ENCODE measurements at places on chromosomes 7 and 10. TPM values are rescaled to one million over a fixed set of nuclear protein-coding genes. Genes with fewer than 3 reads are reported as not detected.

- DNase-seq = no peak
Measured at GRCh38 chr7:126535176-126535575, 717.6 kb downstream of the GRM8 start.

- no peak for DNase-seq
Measured at GRCh38 chr7:17010637-17011300, 129.0 kb upstream of the AGR3 start.

DNA sequence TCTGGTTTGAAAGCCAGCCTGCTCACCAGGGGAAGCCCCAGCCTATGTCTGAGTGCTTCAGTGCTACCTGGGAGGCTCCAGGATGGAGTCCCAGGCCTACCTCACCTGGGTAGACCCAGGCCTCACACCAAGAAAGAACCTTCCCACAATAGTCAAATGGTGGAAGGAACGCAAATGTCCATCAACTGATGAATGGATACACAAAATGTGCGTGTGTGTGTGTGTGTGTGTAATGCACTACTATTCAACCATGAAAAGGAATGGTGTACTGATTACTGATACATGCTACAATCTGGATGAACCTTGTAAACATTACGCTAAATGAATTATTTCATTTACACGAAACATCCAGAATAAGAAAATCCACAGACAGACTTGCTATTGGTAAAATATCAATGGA, 15.2 kb upstream of the ADRB1 start:
- DNase-seq = no peak

- DNase-seq = peak; percentile 21
Measured at GRCh38 chr10:93071674-93072224, 1.9 kb upstream of the CYP26A1 start.

GRCh38 chr10:15672469-15672868, 47.3 kb downstream of the ITGA8 start:
- DNase-seq = no peak

DNA sequence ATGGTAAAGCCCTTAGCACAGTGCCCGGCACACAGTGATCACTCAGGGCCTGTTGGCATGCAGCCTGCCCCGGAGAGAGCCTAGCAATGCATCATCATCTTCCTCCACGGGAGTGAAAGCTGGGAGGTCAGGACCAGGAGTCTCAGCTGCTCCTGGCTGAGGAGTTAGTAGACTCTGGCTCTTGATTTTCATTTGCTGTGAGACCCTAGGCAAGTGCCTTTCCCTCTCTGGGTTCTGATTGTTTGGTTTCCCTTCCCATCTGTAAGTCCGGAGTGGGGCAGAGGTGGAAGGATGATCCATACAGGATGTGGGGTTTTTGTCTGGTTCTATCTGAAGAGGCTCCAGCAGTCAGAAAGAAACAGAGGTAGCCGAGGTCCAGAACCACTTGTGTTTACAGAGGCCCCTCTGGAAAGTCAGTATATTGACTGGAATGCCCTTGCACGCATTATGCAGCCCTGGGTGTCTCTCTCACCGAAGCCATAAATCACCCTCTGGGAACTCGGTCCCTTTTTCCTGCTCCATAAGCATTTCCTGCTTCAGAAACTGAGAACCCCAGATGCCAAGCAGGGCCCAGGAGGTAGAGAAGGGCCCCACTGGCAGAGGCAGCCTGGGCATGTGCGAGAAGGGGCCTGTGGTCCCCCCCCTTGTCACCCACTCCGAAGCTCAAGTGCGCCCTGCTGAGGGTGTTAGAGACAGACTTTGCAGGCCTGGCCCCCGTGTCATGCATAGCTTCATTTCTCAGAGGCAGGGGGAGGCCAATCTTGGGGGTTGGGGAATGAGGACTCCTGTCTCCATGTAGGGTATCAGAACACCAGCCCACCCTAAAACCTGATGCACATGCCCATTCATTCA, 8.5 kb downstream of the UNC5B start:
- no peak for DNase-seq

GRCh38 chr10:28722065-28722803, 44.9 kb downstream of the BAMBI start:
- no peak for DNase-seq

GRCh38 chr7:26663874-26664273, 200.5 kb downstream of the SKAP2 start:
- DNase-seq = no peak

DNA sequence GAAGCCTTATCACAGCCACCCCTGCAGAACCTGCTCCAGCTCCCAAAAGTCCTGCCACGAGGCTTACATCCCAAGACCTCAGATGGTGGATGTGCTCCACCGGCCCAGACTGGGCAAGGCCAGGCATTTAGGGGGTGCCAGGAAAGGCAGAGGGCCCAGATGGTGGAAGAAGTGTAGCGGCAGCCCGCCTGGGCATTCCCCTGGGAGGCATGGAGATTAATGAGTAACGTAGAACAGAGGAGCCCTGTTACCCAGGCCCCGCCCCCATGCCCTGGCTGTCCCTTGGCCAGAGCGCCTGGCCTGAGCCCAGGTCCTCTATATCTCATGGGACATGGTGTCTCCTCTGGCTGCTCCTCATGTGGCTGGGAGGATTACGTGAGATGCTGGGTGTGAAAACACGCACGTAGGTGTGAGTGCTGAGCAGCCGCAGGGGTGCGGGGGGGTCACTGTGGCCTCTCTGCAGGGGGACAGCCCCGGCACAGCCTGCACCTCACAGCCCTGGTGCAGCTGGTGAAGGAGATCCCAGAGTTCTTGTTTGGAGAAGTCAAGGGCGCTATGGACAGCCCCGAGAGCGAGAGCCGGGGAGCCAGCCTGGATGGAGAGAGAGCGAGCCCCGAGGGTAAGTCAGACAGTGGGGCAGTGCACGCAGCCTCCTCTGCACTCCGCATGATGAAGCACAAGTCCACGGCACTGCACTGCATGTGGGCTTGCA, 52.9 kb downstream of the ZNF467 start:
- no peak for DNase-seq

GRCh38 chr7:131224996-131225395, 102.7 kb upstream of the MKLN1 start:
- no peak for DNase-seq

- no peak for DNase-seq
Measured at GRCh38 chr7:137931823-137932222, 70.1 kb downstream of the CREB3L2 start.

DNA sequence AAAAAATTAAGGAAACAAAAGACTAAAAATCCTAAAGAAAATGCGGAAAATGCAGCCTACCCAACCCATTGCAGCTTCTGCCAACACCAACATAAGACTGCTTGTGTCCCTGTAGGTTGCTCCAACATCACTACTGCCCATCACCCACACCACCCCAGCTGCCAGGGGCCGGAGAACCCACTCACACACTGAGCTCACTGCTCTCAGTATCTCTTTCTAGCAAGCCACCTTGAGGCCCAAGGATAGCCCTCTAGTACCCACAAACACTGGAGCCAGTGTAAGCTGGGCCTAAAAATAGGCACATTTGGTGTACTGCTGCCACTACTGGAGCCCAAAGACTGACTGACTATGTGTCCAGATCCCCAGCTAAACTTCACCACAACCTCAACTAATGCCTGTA, 67.3 kb downstream of the MEST start:
- DNase-seq = no peak

DNA sequence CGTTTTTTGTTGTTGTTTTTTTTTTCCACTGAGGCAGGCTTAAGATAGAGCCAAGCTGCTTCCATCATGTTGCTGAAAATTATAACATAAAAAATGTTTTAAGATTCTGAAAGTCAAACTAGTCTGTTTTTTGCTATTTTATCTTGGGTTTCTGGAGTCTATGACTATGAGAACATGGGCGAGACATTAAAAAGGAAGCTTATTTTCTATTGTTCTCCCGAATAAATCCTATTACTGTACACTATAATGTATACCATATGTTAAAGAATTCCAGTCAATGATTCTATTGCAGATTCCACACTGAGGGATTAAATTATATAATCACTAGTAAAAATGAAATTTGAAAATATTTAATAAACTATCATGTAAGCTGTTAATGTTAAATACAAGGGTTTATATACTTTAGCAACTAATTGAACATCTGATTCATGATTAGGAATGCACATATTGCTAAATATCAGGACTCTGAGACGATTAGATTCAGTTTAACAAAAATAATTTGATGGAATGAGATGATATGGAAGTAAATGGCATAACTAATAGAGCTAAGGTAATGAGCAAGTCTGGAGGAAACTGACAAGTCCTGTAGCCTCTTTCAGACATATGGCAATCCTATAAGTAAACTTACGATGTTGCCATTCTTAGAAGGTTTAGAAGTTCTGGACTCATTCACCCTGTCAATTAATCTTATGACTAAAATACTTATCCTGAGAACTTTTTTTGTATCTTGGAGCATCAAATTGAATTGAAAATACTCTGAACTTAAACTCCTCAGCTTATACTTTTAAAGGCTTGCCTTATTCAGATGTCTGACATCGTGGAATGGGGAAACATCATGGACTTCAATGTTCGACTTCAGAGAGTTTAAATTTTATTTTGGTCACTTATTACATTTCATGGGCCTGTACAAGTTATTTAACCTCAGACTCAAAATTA, 294.8 kb upstream of the DGKB start:
- DNase-seq = no peak

DNA sequence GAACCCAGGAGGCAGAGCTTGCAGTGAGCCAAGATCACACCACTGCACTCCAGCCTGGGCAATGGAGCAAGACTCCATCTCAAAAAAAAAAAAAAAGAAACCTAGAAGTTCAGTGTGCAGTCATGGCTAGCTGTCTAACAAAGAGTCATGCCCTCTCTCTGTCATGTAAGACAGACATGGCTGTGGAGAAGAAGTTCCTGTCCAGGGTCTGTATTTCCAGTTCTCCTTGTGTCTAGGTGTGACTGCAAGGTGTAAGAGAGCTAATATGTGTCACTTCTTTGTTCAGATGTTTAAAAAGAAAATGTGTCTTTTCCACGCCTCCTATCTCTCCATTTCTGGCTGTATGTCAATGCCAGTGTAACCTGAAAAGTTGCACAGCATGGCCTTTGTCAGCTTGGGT, 139.5 kb downstream of the NRCAM start:
- no peak for DNase-seq

GRCh38 chr10:24721229-24722106, 2.2 kb downstream of the ARHGAP21 start:
- DNase-seq = peak; percentile 20

GRCh38 chr10:119849031-119849789, 23.4 kb downstream of the MCMBP start:
- no peak for DNase-seq

DNA sequence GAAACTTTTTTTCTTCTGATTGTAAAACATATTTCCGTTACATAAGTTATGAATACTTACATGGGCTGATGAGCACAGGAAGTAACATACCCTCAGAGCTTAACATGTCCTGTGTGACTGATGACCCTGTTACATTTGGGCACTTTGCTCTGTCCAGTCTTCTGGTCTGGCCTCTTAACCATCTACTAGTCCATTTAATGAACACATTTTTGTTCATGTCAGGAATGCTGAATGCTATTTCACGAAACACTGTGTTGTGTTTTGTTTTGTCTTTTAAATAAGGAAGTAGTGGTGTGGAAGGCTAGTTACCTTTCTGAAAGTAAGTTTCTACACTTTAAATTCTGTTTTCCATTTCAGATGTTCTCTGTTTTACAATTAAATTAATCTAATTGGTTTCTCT, 77.7 kb downstream of the RBM33 start:
- peak; percentile 72 for DNase-seq

GRCh38 chr7:46554688-46555422, 633.8 kb upstream of the IGFBP3 start:
- DNase-seq = no peak

Gene LDB3
- total RNA-seq = 0.07 TPM

Gene RASA4B
- total RNA-seq = 20.6 TPM

Gene COL1A2
- 0.47 TPM for total RNA-seq

Gene SORBS1
- 1.5 TPM for total RNA-seq

Gene SPDYE6
- total RNA-seq = not detected
